ENCODE measurements at places on chromosomes 16 and 17.

- no peak for DNase-seq
These were observed 33.7 kb upstream of the HSBP1 start for GRCh38 chr16:83774066-83774465.

DNA sequence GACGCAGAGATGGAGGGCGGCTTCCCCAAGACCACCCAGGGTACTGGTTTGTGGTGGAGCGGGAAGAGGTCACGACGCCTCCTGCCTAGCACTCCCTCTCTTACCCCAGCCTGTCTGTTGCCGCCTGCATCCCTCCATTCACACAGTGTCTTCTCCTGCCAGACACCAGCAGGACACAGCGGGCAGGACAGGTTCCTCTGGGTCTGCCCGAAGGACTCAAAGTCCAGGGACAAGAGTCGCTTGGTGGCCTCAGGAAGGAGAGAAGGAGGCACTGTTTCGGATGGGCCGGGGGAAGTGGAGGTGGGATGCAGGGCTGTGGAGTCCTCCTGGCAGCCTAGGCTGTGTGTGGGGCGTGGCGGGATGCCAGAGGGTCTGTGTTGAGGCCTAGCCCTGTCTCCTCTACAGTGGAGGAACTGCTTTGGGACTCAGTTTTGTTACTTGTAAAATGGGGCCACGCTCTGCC, 19.6 kb upstream of the TNS4 start:
- DNase-seq, result no peak

- no peak for DNase-seq
These were observed 551 bp downstream of the WDR81 start for GRCh38 chr17:1724869-1725641.

DNA sequence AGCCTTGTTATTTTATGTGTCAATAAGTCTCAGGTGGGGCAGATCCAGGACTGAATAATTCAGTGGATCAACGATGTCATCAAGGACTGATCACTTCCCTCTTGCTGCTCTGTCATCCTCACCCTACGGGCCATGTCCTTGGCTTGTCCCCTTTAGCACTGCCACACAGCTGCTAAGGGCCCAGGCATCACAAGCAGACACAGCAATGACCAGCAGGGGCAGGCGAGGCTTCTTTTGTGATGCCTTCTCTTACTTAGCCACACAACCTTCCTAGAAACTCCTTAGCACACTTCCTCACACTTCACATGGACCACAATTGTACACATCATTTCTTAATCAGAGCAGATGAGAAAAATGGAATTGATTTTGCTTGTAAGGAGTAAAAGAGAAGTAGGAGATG, 356.3 kb upstream of the SOX9 start:
- DNase-seq, result no peak

DNA sequence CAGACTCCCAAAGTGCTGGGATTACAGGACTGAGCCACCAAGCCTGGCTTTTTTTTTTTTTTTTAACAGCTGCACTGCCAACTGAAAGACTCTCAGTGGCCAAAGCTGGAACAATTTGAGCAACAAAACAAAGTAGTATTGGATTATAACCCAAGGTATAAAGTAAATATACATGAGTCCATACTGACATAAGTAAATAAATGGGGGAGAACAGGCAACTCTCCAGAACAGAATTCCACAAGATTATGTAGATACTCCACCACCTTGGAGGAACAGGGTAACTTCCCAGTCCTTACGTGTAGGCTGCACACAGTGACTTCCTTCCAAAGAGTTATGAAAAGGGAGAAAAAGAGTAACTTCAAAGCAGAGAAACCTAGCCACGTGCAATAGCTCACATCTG, 15.7 kb downstream of the CMC2 start:
- no peak for DNase-seq

DNA sequence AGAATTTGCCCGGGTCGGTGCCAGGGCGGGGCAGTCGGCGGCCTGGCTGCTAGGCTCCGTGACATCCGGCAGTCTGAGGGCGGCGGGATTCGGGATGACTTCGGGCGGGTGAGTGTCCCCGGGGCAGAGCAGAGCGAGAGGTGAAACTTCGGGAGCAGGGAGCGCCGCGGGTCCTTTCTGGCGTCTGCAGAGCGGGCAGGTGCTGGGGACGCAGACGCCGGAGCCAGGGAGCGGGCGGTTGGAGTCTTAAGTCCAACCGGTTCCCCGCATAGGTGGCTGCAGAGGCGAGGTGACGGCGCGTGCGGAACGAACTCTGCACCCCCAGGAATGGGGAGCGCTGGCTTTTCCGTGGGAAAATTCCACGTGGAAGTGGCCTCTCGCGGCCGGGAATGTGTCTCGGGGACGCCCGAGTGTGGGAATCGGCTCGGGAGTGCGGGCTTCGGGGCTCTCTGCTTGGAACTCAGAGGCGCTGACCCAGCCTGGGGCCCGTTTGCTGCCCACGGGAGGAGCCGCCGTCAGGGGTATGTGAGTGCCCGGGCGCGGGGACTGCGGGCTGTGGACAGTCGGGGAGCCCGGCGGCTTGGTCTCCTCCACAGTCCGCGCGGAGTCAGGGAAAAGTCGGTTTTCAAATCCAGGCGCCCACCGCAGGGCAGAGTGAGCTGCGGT, at the start of gene B4GALNT2:
Gene B4GALNT2, plus strand, starts transcription at position 71 of the 666 bp plus-strand sequence. Its CDS starts 24 bp downstream, at position 95.
- DNase-seq, result no peak

- no peak for DNase-seq
These were observed 36.8 kb downstream of the ADCY7 start for GRCh38 chr16:50303041-50303604.

DNA sequence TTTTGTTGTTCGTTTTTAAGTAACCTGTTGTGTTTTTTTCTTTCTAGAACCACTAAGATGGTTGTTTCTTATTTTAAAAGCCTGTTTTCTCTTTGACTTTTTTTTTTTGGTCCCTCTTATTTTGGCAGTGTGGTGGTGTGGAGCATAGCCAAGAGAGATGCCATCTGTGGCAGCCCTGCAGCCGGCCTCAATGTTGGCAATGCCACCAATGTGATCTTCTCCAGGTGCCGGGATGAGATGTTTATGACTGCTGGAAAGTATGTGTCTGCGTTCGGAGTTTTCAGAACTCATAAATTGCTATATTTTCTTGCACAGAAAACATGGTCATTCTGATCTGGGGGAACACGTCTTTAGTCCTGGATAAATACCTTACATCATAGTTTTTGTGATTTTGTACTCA, 17.6 kb downstream of the CFAP52 start:
- no peak for DNase-seq

GRCh38 chr16:50802000-50802399, 60.1 kb downstream of the CYLD start:
- no peak for DNase-seq

- DNase-seq, result no peak
These were observed 29.9 kb upstream of the TNS4 start for GRCh38 chr17:40531051-40531991.

DNA sequence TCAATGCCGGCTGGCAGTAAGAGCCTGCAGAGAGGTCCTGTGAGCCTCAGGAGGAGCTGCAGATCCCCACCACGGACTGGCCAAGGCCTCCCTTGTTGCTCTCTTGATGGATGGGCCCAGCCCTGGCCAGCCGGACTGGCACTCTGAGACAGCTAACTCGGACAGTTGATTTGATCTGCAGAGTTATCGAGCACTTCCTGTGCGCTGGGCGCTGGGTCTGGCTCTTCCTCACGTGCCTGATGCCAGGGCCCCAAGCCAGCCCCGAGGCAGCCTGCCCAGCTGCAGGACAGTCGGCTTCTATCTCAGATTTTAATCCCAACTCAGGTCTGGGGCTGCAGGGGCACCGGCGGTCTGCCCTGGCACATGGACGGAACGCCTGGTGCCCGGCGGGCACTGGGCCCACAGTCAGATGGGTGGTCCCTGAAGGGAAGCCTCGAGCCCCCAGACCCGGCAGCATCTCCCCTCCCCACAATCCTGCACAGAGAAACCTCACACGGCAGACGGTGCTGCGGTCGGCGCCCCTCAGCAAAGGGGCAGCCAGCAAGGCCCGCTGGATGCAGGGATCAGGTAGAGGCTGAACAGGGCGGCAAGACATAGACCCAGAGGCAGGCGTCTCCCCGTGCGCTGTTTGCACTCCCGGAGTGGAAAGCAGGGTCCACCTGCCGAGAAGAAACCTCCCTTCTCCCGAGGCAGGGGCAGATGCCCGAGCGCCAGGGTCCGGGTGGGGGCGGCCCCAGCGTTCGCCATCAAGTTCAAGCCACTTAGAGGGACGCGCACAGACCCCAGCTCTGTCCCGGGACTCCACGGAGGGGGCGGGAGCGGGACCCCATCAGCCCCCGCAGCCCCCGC, 34.0 kb downstream of the TIMM22 start:
- no peak for DNase-seq

GRCh38 chr16:88454523-88454947, 1.5 kb downstream of the ZFPM1 start:
- no peak for DNase-seq

DNA sequence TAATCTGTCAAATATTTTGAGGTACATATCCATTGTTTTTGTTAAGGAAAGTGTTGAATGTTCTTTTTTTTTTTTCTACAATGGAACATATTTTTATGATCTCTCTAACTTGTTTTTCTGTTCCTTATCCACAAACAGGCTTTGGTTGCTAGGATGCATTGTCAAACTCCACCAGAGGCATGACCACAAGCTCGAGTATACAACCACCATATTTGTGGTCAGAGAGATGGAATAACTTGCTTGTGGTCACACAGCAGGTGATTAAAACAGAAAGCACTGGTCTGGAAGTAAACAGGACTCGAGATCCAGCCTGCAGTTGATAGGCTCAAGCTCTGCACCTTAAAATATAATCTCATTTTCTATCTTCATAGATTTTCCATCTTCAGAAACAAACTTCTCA, 105.8 kb upstream of the ADAMTS18 start:
- peak; percentile 51 for DNase-seq

DNA sequence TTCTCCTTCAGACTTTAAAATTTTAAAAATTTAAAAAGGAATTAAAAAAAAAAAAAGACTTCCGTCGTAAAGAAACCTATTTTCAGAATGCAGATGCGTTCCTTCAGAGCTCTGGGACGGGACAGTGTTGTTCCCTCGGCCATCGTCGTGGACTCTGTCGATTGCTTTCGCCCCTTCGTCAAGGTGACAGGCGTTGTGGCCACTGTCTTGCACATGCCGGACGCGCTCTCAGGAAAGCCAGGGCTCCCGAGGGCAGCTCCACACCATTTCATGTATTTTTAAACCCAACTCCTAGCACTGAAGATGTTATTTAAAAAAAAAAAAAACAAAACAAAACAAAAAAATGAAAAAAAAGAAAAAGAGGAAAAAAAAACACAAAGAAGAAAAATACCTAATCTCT, 22.3 kb downstream of the TMC6 start:
- DNase-seq, result no peak

DNA sequence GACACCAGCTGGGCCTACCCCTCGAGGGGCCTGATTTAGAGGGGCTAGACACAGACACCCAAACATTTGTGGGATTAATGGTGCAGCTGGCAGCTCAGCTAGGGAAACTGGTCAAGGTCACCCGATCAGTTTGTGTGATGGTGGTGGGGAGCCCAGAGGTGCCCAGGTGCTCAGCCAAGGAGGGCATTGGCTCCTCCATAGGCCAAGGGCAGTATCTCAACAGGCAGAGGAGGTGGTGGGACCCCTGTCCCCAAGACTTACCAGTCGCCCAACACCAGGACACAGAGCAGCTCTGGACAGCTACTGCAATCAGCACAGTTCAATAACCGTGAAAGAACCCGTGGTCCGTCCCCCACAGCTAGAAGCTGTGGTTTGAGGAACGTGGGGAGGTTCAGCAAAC, 120.9 kb downstream of the C16orf78 start:
- no peak for DNase-seq

DNA sequence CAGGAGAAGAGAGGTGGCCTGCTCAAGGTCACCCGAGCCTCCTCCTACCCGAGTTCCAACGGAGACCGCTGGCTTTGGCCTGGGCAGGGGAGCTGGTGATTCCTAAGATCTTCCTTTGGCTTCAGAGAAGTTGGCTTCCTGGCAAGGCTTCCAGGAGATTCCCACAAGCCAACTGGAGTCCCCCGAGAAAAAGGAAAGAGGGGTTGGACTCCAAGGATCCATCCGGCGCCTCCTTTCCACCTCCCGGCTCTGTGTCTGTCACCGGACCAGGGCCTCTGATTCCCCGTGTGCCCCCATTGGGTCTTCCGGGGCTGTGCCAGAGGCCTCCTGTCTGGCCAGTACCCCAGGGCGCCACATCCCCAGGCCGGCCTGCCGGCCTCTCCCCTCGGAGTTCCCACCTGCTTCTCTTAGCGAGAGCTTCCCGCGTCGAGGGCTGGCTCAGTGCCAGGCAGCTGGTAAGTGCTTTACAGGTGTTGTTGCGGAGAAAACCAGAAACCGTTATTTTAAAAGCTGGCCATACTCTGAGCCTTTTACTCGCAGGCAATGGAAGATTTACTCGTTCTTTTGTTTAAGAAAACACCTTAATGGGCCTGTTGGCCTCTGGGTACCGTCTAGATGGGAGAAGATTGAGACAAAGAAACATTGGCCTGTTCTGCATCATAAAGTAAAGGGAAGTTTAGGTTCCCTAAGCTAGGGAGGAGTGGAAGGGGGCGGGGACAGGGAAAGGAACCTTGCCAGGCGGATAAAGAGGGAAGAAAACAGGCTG, 258.4 kb upstream of the SDK2 start:
- DNase-seq, result no peak

DNA sequence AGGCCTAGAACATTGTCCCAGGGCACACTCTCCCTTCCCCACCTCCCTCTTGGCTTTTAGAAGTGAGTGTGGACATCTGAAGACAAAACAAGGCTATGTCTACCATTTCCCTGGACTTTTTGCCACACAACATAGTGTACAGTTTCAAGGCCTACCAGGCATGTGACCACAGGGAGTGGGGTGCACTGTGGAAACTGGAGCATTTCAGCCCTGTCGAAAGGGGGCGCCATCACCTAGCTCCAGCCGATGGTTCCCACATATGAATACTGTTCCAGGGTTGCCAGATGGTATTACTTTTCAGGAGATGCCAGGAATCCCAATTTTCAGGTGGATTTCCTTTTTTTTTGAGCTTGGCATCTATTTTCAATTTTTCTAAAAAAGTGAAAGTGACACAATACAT, 140.7 kb downstream of the KATNIP start:
- DNase-seq, result no peak

DNA sequence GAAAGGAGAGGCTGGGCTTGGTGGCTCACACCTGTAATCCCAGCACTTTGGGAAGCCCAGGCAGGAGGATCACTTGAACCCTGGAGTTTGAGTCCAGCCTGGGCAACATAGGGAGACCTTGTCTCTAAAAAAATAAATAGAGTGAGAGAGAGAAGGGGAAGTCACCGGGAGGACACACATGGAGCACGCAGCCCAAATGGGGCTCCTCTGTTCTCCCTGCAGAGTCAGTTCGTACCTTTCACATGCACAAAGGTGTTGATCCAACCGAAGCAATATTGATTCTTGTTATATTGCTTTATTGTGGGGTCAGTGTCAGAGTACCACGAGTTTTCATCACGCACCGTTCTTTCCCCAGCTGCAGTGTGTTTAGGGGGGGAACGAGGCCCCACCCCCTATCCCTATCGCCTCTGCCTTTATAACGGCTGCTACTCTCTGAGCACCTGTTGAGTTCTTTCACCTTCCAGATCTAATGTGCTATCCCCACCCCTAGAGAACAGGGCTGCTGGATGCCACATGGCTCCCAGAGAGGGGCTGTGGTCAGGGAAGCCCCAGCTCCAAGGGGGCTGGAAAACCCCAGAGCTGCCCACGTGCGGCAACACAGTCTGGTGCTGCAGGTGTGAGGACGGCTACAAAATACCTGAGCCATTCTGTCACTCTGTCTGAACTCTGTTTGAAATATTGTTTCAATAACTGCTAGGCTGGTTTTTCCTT, 1.0 kb upstream of the TMEM235 start:
- no peak for DNase-seq

- no peak for DNase-seq
These were observed 27.1 kb downstream of the ADAM11 start for GRCh38 chr17:44785921-44786320.

GRCh38 chr17:67479148-67479547, 102.1 kb downstream of the PITPNC1 start:
- no peak for DNase-seq

GRCh38 chr17:57106107-57106835, 21.2 kb downstream of the AKAP1 start:
- DNase-seq, result no peak
